Effector memory CD4-positive, alpha-beta T cell (primary cell): ENCODE measurements at places on chromosomes 3 and 15.
A peak's percentile ranks its signal among the peaks of the same experiment; 100 is the strongest.

- peak overlapping the region; percentile 81 for H3K27ac ChIP-seq
- H3K4me1 ChIP-seq: peaks cover 10% of the 10 kb centered on the region
- no peaks in the 10 kb centered on the region for H3K27me3 ChIP-seq
- no peaks in the 10 kb centered on the region for H3K36me3 ChIP-seq
Observed at GRCh38 chr15:56887782-56888438, 30.5 kb upstream of the TCF12 start.

DNA sequence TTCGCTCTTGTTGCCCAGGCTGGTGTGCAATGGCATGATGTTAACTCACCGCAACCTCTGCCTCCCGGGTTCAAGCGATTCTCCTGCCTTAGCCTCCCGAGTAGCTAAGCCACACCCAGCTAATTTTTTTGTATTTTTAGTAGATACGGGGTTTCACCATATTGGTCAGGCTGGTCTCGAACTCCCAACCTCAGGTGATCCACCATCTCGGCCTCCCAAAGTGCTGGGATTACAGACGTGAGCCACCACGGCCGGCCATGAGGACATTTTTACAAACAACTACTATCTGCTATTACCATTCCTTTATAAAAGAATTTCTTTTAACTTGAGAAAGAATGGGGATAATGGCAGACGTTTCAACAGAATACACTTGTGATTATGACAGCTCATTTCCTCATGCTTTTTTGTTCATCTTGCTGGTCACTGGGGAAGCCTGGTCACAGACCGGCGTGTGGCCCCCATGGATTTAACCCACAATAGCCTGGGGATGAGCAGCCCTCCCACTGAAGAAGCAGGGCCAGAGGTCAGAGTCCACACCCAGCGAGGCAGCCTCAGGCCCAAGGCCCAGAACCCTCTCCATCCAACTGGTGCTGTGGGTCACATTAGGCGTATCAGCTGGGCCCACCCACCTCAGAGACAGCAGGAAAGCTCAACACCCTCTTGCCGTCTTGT lies 112.0 kb downstream of the LIPC start:
- H3K27ac ChIP-seq: no peak overlapping the region
- no peaks in the 10 kb centered on the region for H3K36me3 ChIP-seq
- DNase-seq: no peak
- no peaks in the 10 kb centered on the region for H3K27me3 ChIP-seq

- no peak overlapping the region for H3K27ac ChIP-seq
- H3K36me3 ChIP-seq: no peaks in the 10 kb centered on the region
- H3K4me3 ChIP-seq: no peak overlapping the region
- no peaks in the 10 kb centered on the region for H3K27me3 ChIP-seq
- no peak for DNase-seq
Observed at GRCh38 chr3:36512555-36512954, 132.3 kb downstream of the STAC start.

GRCh38 chr15:47717036-47717612 lies at the start of gene SEMA6D:
Gene SEMA6D (plus strand): TSS chr15:47717505. CDS start chr15:47759799, 42,294 bp downstream.
- H3K27ac ChIP-seq: no peak within 1 kb of the TSS
- no peaks in the 10 kb centered on the region for H3K4me1 ChIP-seq
- H3K4me3 ChIP-seq: no peak within 1 kb of the TSS
- peaks cover 13% of the 10 kb centered on the region for H3K27me3 ChIP-seq

DNA sequence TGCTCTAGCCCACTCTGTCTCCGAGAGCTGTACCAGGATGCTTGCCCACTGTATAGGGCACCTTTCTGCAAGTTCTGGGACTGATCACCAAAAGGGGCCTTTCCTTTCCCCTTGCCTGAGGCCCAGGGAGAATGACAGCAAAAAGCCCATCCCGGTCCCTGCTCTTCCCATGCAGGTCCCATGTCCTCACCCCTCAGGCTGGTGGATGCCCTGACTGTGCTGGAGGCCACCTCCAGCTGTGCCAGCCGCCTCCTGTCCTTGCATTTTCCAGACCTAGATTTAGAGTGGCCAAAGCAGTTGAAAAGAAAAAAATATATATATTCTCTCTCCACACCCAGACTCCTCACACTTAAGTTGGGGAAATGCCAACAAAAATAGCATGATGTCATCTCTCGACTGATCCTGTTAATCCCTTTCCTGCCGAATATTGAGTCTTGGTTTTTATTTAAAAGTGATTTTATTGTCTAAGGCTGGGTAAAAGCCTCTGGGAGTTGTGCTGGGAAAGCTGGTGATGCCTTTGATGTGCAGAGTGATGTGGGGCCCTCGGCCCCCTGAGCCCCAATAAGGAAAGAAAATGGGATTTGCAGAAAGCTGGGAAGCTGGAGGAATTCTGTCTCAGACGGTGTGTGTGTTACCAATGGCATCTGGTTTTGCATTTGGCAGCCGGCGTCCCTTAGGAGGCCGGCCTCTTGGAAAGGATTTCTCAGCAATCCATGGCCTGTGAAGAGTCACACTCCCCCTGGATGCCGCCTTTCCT lies 29.3 kb upstream of the TPM1 start:
- no peaks in the 10 kb centered on the region for H3K27me3 ChIP-seq
- no peaks in the 10 kb centered on the region for H3K36me3 ChIP-seq
- no peak overlapping the region for H3K4me3 ChIP-seq

DNA sequence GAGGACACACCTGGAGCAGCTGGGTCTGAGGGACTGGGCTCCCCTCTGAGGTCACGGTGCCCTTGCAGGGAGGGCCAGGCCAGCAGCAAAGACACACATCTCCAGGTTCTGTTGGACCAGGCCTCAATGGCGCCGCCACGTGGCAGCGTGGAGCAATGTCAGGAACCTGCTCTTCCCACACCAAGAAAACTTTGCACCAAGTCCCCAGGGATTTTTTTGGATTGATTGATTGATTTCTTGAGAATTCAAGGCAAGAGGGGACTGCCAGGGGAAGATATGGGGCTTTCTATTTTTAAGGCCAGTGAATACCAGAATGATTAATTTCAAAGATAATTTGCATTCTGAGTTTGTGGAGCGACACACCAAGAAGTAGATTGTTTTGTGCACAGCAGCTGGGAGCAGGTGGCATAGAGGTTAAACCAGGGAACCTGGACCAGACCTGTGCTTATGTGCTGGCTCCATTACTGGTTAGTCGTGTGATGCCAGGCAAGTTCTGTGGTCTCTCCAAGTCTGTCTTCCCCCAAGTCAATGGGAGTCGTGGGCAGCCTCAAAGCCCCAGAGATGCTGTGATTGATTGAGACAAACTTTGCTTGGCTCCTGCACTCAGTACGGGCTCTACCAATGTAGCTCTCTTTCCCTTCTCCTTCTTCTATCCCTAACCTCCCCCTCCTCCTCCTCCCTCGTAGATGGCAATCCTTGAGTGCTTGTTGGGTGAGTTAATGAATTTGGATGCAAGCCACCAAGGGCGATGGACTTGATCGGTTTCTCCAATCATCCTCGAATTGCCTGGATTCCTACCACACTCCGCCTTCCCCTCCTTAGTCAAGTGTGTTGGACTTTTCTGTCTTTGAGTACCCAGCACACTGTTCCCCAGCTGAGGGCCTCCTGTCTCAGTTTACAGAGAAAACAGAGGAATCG lies 96.2 kb upstream of the TRPM1 start:
- DNase-seq: peak; percentile 23
- H3K36me3 ChIP-seq: no peaks in the 10 kb centered on the region
- peaks cover 8% of the 10 kb centered on the region for H3K4me1 ChIP-seq
- H3K4me3 ChIP-seq: no peak overlapping the region

- no peak for DNase-seq
- no peak overlapping the region for H3K4me3 ChIP-seq
- H3K4me1 ChIP-seq: no peaks in the 10 kb centered on the region
- no peaks in the 10 kb centered on the region for H3K36me3 ChIP-seq
- H3K27ac ChIP-seq: no peak overlapping the region
Observed at GRCh38 chr3:173380681-173381080, 16.9 kb upstream of the NLGN1 start.

DNA sequence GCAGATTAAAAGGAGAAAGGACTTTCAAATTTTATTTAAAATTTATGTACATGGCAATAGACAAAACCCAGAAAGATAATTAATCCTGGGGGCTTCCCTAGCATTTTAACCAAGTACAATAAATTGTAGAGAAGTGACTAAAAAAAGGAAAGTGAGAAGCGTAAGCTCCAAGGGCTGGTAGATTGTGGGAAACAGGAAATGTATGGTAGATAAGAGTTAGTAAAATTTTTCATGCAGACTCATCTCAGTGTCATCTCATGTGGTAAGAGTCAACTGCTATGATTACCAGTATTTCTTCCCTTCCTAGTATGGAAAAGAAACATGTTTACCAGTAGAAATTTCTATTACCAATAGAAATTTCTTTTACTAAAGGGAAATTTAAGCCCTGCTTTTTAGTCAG lies 464.3 kb upstream of the AGTR1 start:
- no peaks in the 10 kb centered on the region for H3K27me3 ChIP-seq
- no peaks in the 10 kb centered on the region for H3K4me1 ChIP-seq
- H3K4me3 ChIP-seq: no peak overlapping the region
- H3K27ac ChIP-seq: no peak overlapping the region
- DNase-seq: no peak

DNA sequence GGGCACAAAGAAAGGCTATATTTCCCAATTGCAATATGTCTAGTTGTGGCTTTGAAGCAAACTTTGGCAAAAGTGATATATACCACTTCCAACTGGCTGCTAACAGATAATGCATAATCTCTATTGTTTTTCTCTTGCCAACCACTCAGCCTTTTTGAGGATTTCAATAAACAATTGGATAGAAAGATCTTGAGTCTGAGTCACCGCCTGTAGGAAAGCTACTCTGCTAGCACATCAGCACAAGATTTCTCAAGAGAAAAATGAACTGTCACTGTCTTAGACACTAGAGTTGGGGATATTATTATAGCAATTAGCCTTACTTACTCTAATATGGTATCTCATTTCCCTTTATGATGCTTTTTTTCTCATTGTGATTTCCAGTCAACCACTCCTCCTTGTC lies 119.7 kb downstream of the SST start:
- no peak overlapping the region for H3K27ac ChIP-seq
- H3K4me1 ChIP-seq: no peaks in the 10 kb centered on the region
- DNase-seq: no peak
- H3K4me3 ChIP-seq: no peak overlapping the region
